ENCODE measurements at places on chromosomes 2 and 18. TPM values are rescaled to one million over a fixed set of nuclear protein-coding genes. Genes with fewer than 3 reads are reported as not detected.

Gene TTC21B
- 16.6 TPM for total RNA-seq

Gene LCT
- 0.04 TPM for total RNA-seq

Gene ESPNL
- 0.17 TPM for total RNA-seq

Gene CRYBA2
- total RNA-seq: not detected

Gene CIB4
- total RNA-seq: not detected

Gene MROH2A
- not detected for total RNA-seq

Gene RPRM
- 38.4 TPM for total RNA-seq

Gene FAM110C
- 3.6 TPM for total RNA-seq

Gene SLC9A4
- not detected for total RNA-seq

Gene PLB1
- total RNA-seq: not detected

Gene SERPINB8
- 2.9 TPM for total RNA-seq

Gene TLX2
- total RNA-seq: 0.20 TPM

Gene POTEI
- total RNA-seq: 1.2 TPM

Gene SERPINB13
- not detected for total RNA-seq

Gene TMEM17
- total RNA-seq: 1.5 TPM

Gene LRRC30
- not detected for total RNA-seq

Gene UGT1A9
- not detected for total RNA-seq

Gene IL1R1
- 0.46 TPM for total RNA-seq

Gene SLC14A1
- not detected for total RNA-seq

Gene PIK3C3
- 52.4 TPM for total RNA-seq

Gene TRIM54
- 4.6 TPM for total RNA-seq

Gene NEU2
- total RNA-seq: not detected

Gene ALPP
- 0.20 TPM for total RNA-seq

Gene COBLL1
- total RNA-seq: 5.6 TPM

Gene FABP1
- not detected for total RNA-seq

Gene KYNU
- not detected for total RNA-seq

Gene RASGRP3
- total RNA-seq: not detected

Gene RAB6D
- not detected for total RNA-seq

Gene CXCR1
- not detected for total RNA-seq

Gene GRHL1
- total RNA-seq: 2.8 TPM

Gene INSIG2
- 8.7 TPM for total RNA-seq

Gene CAPN13
- total RNA-seq: 5.0 TPM

Gene LRATD1
- 0.31 TPM for total RNA-seq

Gene PRKCE
- total RNA-seq: 1.3 TPM

Measured in H9 (cell line).